ENCODE measurements at places on chromosomes 7 and 10.

GRCh38 chr7:43249823-43250145 is 137.3 kb downstream of the HECW1 start:
- DNase-seq: no peak

- no peak for DNase-seq
These were observed 161.1 kb upstream of the RHEB start for GRCh38 chr7:151680810-151681209.

DNA sequence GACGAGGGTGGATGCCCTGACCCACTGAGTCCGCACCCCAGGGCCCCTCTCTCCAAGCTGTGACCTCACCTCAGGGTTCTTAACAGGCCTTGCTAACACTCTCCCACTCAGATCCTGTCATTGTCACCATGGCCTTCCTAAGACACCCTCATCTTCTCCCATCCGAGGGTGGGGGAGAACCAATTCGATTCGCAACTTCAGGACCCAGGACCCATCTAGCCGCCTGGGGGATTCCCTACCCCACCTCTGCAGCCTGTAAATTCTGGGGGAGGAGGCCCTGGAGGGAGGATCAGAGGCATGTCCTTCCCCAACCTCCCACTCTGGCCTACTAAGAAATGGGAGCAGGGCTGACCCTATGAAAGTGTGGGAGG is 17.4 kb downstream of the TRIM8 start:
- no peak for DNase-seq

GRCh38 chr10:6255548-6256061 is 52.9 kb downstream of the PFKFB3 start:
- no peak for DNase-seq

DNA sequence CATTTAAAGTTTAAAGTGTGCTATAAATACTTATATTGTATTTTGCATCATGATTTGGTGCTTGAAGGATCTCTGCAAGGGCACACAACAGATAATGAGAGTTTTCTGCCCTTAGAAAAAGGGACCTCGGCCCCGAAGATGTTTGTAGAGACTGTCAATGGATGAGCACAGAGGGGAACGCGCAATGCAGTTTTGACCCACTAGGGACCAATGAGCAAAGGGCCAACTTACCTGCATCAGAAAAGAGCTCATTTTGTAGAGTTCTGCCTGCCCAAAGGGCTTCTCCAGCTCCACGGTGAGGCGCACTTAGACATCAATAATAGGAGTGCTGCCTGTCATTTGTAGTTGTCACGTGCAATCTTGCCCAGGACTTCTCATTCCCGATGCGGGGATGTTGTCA is 91.1 kb downstream of the BUB3 start:
- DNase-seq: no peak

- no peak for DNase-seq
These were observed 6.6 kb downstream of the SYNPO2L start for GRCh38 chr10:73648975-73649829.

DNA sequence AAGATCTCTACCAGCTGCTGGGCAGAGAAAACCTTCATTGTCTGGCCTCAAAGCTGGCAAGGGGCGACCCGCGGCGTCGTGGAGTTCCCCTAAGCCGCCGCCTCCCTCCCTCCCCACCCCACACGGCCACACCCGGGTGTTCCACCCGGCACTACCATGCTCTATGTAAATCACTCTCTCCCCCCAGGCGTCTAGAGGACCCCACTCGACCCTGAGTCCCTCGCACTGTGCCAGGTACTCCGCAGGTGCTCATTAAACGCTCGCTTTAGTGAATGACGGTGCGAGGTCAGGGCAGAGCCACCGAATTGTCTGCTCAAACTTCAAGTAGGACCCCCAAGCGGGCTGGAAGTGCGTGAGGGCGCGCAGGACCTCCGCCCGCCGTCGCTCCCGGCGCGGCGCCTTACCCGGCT is 628 bp downstream of the PARP12 start:
- DNase-seq: no peak

DNA sequence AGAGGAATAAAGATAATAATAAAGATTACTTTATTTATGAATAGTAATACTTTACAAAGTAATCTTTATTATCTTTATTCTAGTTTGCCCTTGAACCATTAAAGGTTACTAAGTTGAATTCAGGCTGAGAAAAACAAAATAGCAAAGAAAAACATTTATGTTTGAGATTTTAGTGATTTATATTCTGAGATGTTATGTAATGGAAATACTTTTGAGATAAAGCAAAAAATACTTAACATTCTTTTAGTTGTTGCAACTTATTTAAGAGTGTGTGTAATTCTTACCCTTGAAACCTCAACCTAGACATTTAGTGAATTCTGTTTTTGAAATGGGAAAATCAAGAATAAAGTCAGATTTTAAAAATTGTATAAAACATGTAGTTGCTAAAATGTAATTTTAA is 40.0 kb downstream of the MINPP1 start:
- no peak for DNase-seq

DNA sequence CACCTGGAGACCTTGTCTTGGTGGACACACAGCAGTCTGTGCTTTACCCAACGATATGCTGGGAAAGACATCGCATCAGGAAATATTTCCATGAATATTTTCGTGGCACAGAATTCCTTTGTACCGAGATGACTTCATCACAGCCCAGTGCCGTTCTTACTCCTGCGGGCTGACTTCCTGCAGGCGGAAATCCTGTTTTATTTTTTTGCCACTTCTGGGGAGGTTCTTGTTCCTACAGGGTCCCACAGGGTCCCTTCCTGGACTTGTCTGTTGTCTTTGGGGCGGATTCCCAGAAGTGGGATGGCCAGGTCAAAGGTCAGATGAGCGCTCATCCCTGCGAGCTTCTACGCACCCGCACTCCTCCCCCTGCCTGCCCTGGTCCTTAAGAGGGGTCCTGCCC is 86.5 kb downstream of the DNAJB6 start:
- DNase-seq: no peak

DNA sequence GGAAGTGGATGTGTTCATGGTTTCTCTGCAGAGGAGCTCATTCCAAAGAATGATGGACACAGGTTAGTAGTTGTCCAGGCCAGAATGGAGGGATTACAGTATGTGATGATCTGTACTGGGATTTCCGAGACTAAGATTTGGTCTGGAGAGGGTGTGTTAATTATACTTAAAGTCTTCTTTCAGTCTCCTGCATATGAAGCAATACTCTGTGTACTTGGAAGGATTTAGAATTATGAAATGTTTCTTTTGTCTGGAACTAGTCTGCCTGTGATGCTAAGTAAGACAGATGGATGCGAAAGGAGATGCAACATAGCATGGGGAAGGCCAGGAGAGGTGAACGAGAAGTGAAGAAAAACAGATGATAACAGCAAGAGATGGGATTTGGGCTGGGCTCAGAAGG is 305.1 kb upstream of the LYZL1 start:
- DNase-seq: no peak

DNA sequence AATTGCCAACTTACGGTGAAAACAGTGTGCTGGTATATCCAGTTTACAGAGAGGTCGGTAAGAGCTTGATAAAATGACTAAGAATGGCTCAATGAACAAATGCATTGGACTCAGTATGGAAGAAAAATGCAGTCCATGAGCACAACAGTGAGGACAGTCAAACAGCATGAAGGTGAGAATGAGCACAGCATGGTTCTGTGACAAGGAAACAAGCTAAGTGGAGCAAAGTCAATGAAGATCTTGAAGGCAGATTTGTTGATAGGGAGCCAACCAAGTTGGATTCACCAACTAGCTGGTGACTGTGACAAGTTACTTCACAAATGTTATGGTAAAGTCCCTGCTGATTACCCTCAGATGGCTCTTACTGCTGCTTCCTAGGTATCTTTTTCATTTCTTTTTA is 75.9 kb downstream of the SHOC2 start:
- no peak for DNase-seq

DNA sequence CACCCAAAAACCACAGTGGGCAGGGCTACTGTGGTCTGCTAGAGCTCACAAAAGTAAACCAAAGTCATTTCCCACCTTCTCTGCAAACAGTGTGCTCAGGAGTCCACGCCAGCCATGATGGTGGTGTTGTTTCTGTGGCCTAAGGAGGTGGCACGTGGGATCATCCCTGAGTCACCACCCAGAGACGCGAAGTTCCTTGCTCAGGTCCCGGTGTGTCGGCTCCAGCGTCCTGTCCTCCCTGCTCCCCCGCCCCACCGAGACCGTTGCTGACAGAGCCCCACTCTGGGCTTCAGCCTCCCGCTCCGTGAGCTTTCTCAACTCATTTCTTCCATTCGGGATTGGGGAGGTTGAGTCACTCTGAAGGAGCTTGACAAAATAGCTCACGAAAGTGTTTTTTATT is 118.7 kb downstream of the NPTX2 start:
- DNase-seq: no peak

- DNase-seq: no peak
These were observed 55.9 kb upstream of the AHR start for GRCh38 chr7:17242504-17242903.

- no peak for DNase-seq
These were observed 14.1 kb upstream of the TAS2R41 start for GRCh38 chr7:143463556-143463955.

GRCh38 chr7:151631570-151631952 is 111.9 kb upstream of the RHEB start:
- DNase-seq: peak; percentile 4

- no peak for DNase-seq
These were observed 273.1 kb downstream of the AUTS2 start for GRCh38 chr7:69871213-69871885.

DNA sequence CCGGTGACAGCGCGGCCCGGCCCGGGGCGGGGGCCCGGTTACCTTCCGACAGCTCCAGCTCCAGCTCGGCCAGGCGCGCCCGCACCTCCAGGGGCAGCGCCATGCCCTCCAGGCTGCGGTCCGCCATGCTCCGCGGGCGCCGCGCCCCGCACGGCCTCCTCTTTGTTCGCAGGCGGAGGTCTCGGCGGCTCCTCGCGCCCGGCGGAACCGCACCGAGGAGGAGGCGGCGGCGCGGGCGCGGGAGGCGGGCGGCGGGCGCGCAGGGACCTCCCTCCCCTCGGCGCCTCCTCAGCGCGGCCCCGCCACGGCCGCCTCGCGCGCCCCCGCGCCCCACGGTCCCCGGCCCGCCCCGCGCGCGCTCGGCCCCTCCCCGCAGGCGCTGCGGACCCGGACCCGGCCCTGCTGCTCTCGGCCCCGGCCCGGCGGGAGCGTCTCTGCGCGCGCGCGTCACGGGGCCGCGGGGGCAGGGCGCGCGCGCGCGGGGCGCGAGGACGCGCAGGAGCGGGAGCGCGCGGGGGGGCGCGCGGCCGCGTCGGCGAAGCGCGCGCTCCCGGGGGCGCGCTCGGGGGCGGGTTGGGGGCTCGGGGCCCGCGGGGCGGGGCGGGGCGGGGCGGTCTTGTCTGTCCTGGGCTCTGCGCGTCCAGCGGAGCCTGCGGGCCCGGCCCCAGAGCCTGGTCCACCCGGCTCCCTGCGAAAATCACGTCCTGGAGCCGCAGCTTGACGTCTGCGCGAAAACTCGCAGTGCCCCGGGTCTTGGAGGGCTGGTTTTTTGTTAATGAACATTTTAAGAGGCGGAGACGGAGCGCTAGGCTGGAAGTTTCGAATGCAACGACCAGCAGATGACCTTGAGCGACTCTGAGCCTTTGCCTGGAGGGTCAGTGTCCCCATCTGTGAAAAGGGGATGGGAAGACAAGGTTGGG is at the start of gene DIP2C:
DIP2C (minus strand) TSS at position 217 of the 920 bp plus-strand sequence; CDS start at position 127, 90 bp downstream.
- DNase-seq: no peak

- DNase-seq: no peak
These were observed 79.9 kb downstream of the PTPRE start for GRCh38 chr10:127986531-127987466.

- DNase-seq: no peak
These were observed 328.2 kb downstream of the DNAJB6 start for GRCh38 chr7:157664871-157665633.

DNA sequence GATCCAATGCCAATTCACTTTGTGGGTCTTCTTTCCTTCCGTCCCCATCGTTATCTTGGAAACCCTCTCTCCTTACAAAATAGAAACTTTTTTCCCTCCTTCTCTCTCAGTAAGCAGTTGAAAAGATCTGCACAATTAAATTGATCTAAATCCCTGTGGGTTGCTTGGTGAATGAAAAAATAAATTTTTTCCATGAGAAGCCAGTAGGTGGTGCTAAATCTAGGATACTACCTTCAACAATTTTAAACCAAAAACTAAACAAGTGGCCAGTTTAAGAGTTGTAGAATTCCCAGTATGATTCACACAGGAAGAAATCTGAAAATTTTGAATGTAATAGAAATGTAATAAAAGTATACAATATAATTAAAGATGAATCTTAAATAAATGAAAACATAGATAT is 990.3 kb upstream of the ZNF722 start:
- DNase-seq: no peak

DNA sequence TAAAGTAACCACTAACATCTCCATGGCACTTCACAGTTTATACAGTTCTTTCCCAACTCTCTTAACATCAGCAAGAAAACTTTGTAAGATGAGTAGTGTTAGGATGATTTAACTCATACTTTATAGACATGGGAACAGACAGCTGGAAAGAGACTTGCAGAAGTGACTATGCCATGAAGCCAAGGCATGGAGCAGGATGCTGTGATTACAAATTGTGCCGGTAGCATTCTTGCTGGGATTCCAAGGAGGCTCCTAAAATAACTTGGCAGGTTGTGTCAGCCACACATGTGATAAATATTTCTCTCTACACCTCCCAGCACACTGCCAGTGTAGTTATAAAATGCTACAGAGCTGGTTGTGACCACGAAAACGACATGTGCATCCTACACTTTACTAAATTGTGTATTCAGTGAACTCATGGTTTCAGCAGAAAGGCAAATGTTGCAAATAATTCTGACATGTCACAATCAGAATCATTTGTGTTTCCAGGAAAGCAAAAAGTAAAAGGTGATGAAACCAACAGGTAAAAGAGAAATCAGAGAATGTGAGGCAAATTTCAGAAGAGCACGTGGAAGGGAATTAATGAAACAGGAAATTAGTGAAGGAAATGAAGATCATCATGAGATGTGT is 5.6 kb upstream of the CYP3A4 start:
- no peak for DNase-seq

DNA sequence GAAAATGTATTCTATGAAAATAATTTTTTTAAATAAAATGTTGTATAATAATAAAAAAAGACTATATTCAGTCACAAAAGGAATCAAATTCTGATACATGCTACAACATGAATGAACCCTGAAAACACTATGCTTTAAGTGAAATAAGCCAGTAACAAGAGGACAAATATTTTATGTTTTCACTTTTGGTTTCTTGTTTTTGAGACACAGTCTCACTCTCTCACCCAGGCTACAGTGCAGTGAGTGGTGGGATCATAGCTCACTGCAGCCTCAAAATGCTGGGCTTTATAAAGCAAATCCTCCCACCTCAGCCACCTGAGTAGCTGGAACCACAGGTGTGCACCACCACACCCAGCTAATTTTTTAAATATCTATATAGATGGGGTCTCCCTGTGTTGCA is 64.2 kb downstream of the CNOT4 start:
- no peak for DNase-seq

- no peak for DNase-seq
These were observed 155.6 kb upstream of the PRSS58 start for GRCh38 chr7:142413280-142414000.

GRCh38 chr7:122600042-122600441 is 98.9 kb downstream of the RNF133 start:
- no peak for DNase-seq
